Esophagus squamous epithelium (tissue), 5 donors: ENCODE measurements at places on chromosomes 13 and 19.

GRCh38 chr13:27790523-27790922 is 1.8 kb upstream of the GSX1 start:
- DNase-seq: no peak

DNA sequence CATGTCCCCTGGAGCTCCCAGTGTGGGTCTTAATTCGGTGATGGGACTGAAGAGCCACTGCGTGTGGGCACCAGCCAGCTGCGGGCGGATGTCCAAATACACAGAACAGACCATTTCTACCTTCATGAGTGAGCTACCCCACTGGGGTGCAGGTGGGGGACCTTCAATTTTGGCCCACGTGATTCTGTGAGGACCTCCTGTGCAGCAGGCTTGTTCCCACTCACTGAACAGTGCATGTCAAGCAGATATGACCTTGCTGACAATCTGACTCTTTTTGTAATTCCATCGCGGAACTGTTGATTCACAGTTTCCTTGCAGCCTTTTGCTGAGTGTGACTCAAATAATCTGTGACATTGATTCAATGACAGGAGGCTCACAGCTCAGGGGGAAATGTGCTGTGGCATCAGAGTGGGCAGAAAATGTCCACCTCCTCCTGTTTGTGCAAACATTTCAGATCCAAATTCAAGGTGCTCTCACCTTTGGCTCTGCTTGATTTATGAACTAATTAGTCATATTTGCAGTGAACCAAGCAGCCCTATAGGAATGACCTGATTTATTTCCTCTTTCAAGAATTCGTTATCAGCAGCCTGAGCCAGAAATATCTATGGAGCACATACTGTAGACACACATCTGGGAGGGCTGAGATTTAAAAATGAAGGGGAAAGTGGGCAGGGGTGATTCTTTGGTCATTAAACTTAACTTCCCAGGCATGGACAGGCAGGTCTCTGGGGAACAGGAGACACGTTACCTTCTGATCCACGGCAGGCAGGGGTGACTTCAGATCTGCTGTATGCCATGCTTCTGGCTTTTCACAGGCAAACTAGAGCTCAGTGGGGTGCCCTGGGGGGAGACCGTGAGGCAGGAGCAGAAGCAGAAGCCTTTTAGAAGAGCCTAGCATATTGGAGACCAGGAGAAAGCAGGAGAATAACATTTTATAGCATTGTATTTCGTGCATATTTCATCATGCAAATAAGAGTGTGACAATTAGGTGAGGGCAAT is 170.0 kb upstream of the KL start:
- DNase-seq: no peak

DNA sequence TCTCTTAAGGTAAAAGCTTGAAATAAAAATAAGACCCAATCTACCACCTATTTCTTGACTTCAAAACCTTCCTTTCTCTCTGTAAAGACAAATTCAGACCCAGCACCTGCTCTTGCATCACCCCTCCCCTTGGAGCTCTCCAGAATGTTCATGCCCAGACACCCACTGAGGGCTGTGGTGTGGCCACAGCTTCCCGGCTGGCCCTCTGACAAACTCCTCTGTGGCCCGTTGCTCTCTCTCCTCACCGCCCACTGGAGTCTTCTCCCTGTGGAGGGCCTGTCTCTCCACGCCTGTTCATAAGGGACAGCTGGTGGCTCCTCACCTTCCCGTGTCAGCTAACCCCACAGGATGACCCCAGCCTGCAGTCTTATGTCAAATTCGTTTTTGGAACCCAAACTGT is 49.1 kb downstream of the TSSK6 start:
- DNase-seq: no peak

DNA sequence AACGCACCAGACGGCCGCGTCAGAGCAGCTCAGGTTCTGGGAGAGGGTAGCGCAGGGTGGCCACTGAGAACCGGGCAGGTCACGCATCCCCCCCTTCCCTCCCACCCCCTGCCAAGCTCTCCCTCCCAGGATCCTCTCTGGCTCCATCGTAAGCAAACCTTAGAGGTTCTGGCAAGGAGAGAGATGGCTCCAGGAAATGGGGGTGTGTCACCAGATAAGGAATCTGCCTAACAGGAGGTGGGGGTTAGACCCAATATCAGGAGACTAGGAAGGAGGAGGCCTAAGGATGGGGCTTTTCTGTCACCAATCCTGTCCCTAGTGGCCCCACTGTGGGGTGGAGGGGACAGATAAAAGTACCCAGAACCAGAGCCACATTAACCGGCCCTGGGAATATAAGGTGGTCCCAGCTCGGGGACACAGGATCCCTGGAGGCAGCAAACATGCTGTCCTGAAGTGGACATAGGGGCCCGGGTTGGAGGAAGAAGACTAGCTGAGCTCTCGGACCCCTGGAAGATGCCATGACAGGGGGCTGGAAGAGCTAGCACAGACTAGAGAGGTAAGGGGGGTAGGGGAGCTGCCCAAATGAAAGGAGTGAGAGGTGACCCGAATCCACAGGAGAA is 1.9 kb downstream of the PPP1R12C start:
- no peak for DNase-seq

- no peak for DNase-seq
These were observed 2902.5 kb downstream of the PCDH9 start for GRCh38 chr13:64327505-64328194.

DNA sequence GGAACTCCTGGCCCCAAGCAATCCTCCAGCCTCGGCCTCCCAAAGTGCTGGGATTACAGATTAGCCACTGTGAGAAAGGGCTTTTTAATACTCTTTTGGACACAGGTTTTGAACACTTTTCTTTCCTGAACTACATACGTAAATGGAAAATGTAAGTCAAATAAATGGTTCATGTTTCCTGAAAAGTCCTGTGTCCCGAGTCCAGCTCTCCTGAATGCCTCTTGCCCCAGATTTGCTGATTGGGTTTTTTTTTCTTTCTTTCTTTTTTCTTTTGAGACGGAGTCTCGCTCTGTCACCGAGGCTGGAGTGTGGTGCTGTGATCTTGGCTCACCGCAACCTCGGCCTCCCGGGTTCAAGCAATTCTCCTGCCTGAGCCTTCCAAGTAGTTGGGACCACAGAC is 24.5 kb downstream of the PTPRS start:
- no peak for DNase-seq

DNA sequence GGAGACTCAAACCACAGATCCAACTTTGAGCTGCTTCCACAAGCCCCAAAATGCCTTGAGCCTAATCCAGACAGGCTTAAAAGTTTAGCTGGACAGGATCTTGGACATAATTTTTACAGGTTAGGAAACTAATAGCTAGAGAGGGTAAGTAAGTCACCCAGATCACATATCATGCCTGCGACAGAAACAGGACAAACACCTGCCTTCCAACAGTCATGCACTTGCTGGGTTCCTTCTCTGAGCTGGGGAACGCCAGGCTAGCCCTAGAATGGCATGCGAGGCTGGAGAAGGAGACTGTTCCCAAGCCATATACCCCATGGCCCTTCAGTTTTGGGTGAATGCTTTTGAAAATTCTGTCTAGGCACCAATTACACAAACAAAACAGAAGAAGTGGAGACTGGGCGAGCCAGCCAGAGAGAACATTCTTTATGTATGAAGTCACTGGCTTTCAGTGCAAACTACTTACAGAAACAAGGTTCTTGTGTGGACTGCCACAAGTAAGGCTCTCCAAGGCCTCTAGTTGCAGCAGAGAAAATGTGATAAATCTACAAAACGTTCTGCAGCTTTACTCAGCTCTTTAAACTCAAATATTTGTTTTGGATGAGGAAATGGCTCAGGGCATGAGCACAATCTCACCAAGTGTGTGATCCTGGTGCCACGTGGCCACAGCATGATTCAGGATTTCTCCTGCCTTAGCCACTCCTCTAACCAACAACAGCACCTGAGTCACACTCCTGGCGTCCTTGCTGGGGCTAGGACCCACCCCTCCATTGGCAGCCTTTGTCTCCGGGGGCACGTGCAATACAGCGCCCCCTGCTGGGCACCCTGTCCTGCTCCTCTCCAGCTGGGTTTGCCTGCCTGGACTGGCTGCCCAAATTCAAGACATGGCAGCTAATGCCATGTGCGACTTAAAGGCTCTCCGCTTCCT is 73.4 kb upstream of the UBL3 start:
- DNase-seq: no peak

- DNase-seq: no peak
These were observed 222.4 kb downstream of the NBEA start for GRCh38 chr13:35164324-35164932.

DNA sequence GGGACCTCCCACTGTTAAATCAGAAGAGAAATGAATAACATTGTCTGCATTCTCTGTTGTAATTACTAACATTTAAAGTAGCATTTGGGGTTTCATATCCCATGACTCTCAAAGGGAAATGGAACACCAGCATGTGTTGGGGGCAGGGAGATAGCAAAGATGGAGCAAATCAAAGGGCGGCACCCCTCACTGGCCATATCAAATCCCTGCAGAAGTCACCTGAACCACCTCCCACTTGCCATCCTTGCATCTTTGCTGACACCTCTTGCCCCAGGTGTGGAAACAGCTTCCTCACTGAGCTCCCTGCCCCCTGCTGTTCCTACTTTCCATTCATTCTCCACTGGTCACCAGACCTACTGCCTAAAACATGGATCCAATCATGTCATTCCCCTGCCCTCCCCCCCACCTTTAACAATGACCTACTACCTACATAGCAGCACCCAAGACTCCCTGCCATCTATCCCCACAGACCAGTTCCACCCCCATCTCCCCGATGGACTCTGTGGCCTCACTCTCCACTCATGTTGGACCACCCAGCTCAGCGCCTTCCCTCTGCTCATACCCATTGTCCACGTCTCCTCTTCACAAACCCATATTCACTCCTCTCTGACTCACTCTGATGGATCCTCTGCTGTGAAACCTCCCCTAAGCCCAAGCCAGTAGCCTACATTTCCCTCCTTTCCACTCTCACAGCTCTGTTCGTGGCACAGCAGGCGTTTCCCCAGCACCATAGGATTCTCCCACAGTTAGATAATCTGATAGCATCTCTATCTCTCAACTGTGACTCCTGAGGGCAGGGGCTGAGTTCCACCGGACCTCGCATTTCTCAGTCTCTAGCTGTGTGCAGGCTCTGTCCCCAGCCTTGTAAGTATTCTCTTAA is 55.9 kb downstream of the DLEU7 start:
- DNase-seq: no peak

- no peak for DNase-seq
These were observed 12.8 kb downstream of the RGCC start for GRCh38 chr13:41470196-41470595.

DNA sequence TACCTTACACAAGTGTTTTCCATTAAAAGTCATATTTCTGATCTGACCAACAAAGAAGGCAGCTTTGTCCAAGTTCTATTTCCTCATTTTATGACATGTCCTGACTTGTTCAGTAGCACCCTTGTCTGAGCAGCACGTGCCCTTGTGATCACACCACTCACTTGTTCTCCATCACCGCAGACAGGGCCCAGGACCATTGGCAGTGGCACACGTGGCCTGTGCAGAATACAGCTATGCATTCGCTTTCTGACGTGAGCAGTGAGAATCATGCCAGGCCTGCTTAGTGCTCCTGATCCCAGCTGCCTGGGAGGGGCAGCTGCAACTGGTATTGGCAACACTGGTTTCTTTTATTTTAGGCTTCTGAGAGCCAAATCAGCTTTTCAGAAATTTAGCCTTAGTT is 134.2 kb downstream of the FRY start:
- DNase-seq: no peak

DNA sequence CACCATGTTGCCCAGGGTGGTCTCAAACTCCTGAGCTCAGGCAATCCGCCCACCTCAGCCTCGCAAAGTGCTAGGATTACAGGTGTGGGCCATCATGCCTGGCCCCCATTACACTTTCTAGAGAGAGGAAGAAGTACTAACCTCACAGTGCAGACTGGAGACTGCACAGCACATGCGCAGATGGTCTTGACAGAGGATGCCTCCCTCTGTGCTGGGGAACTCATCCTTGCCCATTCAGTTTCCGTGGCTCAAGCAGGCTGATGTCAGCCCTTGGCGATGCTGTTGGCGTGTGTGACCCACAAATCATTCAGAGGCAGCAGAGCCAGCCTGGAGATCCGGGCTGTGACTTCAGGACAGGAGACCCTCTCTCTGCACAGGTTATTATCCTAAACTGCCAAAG is 14.6 kb upstream of the FFAR2 start:
- DNase-seq: no peak

GRCh38 chr13:95677564-95678266 is 776 bp downstream of the DNAJC3 start:
- no peak for DNase-seq

GRCh38 chr13:75461314-75461713 is 20.7 kb downstream of the TBC1D4 start:
- DNase-seq: no peak

- no peak for DNase-seq
These were observed 4.0 kb upstream of the NKPD1 start for GRCh38 chr19:45164577-45165335.
